ENCODE measurements at places on chromosomes 7 and 10.

- no peak for DNase-seq
Measured at GRCh38 chr10:132710746-132711612, 75.0 kb downstream of the NKX6-2 start.

GRCh38 chr7:139118234-139118804 lies 8.8 kb upstream of the ZC3HAV1 start:
- DNase-seq: no peak

DNA sequence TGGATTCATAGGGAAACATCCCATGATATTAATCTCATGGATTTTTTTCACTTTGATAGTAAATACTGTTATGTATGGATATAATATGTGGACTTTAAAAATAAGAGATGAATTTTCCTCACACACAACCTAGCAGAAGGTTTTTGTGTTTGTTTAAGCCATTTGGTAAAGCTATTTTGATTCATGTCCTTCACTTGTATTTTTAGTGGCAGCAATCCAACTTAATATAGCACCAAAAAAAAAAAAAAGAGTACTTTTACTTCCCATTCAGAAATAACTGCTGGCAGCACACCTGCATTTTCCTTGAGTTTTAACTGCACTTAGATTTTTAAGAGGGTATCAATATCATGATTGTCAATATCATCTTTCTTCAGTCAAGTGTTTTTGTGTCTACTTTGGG lies 60.0 kb downstream of the MCMBP start:
- no peak for DNase-seq

- no peak for DNase-seq
Measured at GRCh38 chr10:28930514-28931495, 253.5 kb downstream of the BAMBI start.

Data from naive thymus-derived CD8-positive, alpha-beta T cell (primary cell).